NCI-H2081 treated with DMSO at 0.1 percent for 48 hours (cell line): ENCODE measurements at places on chromosomes 6 and 20.

- peak; percentile 37 for DNase-seq
Measured at GRCh38 chr6:139230391-139230840, 61.4 kb downstream of the TXLNB start.

DNA sequence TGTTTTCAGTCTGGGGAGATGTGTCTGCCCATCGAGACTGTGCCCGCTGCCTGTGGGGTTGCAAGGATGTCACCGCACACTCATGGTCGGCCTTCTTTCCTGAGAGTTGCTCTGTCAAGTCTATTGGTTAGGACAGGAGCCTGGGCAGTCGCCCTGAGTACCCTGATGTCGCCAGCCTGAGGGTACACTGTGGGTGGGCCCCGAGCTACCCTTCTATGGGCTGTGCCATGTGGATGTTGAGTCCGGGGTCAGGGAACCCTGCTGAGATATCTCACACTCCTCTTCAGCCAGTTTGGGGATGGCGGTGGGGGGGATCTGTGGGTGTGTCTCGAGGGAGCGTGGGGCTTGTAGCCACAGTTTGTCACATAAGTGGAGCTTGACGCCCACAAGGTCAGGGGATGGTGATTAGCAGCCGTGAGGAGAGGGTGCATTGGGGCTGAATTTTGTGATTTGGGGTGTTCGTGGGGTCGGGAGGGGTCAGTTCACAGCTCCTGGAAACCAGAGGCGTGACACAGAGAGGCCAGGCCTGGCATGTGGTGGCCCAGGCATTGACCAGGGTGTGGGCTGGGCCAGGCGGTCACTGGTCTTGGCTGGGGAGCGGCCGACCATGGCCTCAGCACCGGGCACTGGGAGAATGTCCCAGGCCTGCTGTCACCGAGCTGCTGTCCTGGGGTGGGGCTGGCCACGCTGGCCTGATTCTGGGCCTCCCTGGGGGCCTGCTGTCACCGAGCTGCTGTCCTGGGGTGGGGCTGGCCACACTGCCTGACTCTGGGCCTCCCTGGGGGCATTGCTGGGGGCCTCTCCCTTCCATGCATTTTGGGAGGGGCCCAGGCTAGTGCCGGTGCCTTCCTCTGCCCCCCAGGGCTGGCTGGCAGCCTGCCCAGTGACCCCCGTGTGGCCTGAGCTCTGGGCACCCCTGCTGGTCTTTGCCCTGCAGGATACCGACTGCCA, 1.6 kb upstream of the NPBWR2 start:
- DNase-seq, result no peak

DNA sequence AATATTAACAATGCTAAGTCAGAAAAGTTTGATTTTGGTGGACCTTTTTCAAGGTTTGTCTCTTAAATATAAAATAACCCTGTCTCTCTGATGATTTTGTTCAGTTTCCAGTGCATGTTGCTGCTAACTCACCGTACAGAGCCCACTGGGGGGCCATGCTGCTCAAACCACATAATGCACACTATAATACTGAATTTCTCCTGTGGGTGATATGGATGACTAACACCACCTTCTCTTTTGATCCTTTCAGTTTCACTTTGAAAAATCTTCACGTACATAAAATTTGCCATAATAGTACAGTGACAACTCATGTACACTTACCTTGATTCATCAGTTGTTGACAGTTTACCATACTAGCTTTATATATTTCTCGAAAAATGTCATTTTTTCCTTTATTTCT, 506.6 kb upstream of the MAN1A1 start:
- no peak for DNase-seq

DNA sequence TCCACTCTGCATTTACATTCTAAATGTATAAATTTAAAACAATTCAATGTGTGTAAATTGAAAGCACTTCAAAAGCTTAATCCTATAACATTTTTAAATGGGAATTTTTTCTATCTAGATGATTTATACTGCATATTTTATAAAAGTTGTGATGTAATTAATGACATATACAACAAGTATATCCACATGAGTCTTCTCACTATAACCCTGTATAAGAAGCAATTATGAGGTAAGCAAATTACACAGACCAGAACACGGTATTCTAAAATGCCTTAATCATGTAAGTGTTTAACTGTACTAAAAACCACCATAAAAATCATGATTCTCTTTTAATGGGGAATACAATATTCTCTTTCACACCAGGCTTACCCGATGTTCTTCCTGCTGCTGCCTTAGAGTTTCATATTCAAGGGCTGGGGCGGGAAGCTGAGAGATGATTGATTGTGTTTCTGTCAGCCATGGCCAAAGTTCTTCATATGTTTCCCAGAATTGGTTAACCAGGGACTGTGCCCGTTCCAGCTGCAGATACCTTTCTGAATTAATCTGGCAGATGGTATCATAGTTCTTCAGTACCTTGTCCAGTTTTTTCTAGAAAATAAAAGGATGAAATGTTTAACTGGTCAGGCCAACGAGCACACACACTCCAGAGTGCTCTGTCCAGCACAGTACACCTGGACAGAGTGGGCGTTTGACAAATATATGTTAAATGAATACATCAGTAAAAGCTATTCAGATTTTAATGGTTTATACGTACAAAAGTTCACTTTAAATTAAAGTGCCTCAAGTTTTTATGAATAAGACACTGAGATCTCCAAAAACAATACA, 127.4 kb downstream of the DST start:
- no peak for DNase-seq

DNA sequence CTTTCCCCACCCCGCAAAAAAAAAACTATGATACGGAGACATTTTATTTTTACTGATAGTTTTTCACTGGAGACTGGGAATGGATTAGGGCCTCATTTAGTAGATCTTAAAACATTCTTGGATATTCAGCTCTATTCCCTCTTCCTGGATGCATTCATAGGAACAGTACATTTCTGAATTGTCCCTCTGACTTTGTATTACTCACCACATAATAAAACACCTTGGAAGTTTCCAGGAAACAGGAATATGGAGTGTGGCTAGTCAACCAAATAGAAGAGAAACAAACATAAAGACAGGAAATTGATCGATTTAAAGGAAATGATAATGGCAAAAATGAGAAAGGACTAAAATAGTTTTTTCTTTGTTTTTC, 147.7 kb downstream of the GPX5 start:
- no peak for DNase-seq

GRCh38 chr20:63568986-63569949, 4.8 kb downstream of the HELZ2 start:
- DNase-seq, result no peak

- no peak for DNase-seq
Measured at GRCh38 chr6:28988536-28989311, 16.4 kb downstream of the ZNF311 start.

- DNase-seq, result no peak
Measured at GRCh38 chr6:146337376-146337775, 206.3 kb upstream of the RAB32 start.

- DNase-seq, result no peak
Measured at GRCh38 chr6:38505826-38506225, 133.9 kb downstream of the BTBD9 start.

- no peak for DNase-seq
Measured at GRCh38 chr20:40279390-40279789, 409.6 kb downstream of the MAFB start.

- DNase-seq, result no peak
Measured at GRCh38 chr6:13662651-13663334, 47.7 kb downstream of the NOL7 start.
